ENCODE measurements at places on chromosomes 6 and 20. TPM values are rescaled to one million over a fixed set of nuclear protein-coding genes. Genes with fewer than 3 reads are reported as not detected.

Gene CAGE1
- total RNA-seq, result not detected

- DNase-seq, result no peak
Measured at GRCh38 chr6:109498936-109499335, 15.9 kb upstream of the ZBTB24 start.

Gene DLGAP4
- total RNA-seq, result 24.0 TPM

- no peak for DNase-seq
Measured at GRCh38 chr6:113375950-113376846, 480.9 kb upstream of the MARCKS start.

Gene PPARD
- total RNA-seq, result 7.2 TPM

- DNase-seq, result no peak
Measured at GRCh38 chr20:11438412-11438811, 479.3 kb upstream of the BTBD3 start.

GRCh38 chr20:38392356-38392755 is 42.8 kb downstream of the SNHG17 start:
- DNase-seq, result no peak

Gene MAPK13
- 2.6 TPM for total RNA-seq

DNA sequence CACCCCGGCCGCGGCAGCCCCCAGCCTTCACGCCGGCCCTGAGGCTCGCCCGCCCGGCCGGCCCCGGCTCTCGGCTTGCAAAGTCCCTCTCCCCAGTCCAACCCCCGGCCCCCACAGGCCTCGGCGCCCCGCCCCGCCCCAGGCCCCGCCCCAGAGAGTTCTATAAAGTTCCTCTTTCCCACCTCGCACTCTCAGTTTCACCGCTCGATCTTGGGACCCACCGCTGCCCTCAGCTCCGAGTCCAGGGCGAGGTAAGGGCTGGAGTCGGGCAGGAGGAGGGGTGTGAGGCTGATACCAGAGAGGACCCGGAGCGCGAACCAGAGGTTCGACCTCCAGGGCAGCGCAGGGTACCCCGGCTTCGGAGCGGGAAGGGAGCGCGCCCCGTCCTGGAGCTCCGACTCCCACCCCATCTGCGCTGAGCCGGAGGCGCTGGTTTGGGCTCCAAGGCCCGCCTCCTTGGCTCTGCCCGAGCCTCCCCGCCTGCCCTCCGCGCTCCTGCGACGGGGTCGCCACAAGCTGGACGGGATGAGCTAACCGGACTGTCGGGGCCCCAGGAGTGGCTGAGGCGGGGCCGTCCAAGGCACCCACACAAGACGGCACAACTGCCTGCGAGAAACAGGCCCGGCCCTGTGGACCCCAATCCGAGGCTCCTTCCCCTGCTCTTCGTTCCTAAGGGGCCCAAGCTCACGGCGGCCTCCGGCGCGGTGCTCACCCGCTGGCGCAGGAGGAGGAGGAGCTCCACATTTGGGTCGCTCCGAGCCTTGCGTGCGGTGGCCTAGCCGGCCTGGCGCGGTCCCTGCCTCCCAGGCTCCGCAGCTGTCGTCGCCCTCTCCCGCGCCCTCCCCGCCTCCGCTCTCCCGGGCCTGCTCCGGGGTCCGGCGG is at the start of gene IRF4:
IRF4 (plus strand) TSS at position 194 of the 882 bp plus-strand sequence. CDS start 1,401 bp downstream, outside the sequence.
- DNase-seq, result no peak

GRCh38 chr20:59134182-59134581 is 29.4 kb upstream of the ZNF831 start:
- no peak for DNase-seq

GRCh38 chr20:50728486-50728980 is 2.8 kb upstream of the PARD6B start:
- DNase-seq, result peak; percentile 15

GRCh38 chr6:82381278-82381677 is 17.7 kb downstream of the TPBG start:
- no peak for DNase-seq

Gene MCM9
- 33.4 TPM for total RNA-seq

DNA sequence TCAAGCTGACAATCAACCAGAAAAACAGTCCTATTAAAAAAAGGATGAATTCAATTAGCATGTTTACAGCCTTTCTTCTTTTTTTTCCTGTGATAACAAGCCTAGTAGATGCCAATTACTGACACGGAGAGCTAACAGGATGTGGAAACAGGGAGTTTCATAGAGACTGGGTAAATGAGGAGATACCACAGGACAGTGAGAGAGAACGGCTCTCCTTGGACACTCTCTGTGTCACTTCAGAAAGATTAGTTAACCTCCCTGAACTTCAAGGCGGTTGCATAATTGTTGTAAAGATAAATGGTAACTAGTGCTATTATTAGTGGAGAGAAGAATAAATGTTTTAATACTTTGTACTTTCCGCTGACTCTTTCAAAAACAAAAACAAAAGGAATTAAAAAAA is 14.8 kb downstream of the SLC17A5 start:
- DNase-seq, result no peak

Gene ZC2HC1B
- not detected for total RNA-seq

GRCh38 chr20:4437131-4437530 is 284.6 kb upstream of the PRND start:
- DNase-seq, result no peak

- DNase-seq, result no peak
Measured at GRCh38 chr6:157263881-157264397, 59.4 kb downstream of the TMEM242 start.

DNA sequence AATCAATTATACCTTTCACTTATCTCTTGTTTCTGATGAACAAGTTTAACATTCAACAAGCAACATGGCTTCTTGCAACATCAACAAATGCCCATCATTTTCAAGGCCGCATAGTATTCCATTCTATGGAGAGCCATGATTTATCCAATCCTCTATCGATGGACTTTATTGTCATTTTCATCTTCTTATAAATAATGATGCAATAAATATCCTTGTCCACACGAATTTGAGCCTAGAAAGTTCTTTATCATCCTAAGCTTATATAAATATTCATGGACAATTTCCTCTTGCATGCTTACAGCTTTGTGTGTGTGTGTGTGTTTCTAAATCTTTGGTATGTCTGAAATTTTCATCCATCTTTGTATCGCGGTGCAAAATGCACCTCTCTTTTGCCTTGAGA is 29.1 kb downstream of the TOX2 start:
- no peak for DNase-seq

Gene ELOVL2
- 11.1 TPM for total RNA-seq

Gene CDH26
- total RNA-seq, result 3.1 TPM

Gene C6orf141
- 6.1 TPM for total RNA-seq

Gene DPPA5
- not detected for total RNA-seq

GRCh38 chr6:2626401-2626800 is 124.3 kb downstream of the MYLK4 start:
- no peak for DNase-seq

Gene MLN
- total RNA-seq, result not detected

GRCh38 chr6:153051801-153052200 is 49.3 kb upstream of the MTRF1L start:
- no peak for DNase-seq

Gene HRH3
- not detected for total RNA-seq

Gene FOXA2
- not detected for total RNA-seq

- DNase-seq, result no peak
Measured at GRCh38 chr6:91013511-91013910, 426.6 kb upstream of the MAP3K7 start.

DNA sequence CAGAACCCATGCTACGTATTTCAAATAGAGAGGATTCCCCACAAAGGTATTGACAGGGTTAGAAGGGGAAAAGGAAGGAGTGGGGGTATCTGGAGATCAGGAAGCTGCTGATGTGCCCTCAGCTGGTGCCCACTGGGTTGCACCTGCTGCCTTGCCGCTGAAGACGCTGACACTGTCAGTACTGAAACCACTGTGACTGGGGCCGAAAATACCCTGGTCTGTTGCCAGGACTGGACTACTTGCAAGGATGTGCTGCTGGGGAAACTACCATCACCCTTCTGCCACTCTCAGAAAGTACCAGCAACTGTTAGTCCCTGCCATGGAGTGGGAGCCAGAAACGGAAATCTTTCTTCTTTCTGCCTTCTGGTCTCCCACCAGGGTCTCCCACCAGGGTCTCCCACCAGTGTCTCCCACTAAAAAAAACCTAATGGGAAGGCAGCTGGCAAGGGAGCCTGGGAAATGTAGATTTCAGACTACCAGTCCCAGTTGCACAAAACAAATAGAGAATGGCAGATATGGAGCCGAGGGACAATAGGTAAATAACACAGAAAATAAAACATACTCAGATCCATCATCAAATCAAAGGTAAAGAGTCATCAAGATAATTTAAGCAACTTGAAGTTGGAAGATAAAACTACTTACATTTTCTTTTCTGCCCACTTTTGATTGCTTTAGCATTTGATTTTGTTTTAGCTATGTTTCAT is 204.8 kb downstream of the TPBG start:
- no peak for DNase-seq

Gene HLA-DRB5
- total RNA-seq, result 8.8 TPM

GRCh38 chr6:26019967-26020328 is 57.3 kb downstream of the TRIM38 start:
- no peak for DNase-seq

DNA sequence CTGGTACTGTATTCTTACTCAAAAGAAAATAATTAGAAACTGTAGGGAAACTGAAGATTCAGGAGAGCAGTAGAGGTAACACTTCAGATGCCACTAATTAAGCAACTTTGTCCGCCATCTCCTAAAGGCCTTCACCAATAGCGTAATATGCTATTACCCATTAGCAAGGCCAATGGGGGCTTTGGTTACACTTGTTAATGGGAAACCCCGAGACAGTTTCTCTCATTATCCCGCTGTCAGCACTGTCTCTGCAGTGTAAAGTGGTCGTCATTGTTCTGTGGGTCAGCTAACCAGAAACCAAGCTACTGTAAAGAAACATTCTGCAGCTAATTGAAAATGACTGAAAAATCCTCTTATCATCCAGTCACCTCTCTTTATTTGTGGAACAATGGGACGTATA is 468.0 kb upstream of the POU3F2 start:
- no peak for DNase-seq

- no peak for DNase-seq
Measured at GRCh38 chr6:52130440-52130839, 43.0 kb upstream of the PKHD1 start.

Gene BMP6
- total RNA-seq, result 11.1 TPM

DNA sequence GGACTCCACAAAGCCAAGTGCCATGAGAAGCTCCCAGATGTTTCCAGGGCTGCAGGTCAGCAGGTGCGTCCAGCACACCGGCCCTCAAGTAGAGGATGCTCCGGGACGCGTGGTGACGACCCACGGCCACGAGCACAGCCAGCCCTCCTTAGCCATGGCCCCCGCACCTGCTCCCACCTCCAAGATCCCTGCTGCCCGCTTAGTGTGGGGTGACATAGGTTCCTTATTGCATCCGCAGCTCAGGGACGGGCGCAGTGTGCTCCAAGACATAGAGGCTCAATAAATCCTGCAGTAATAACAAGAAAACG is 138.1 kb upstream of the RPS6KA2 start:
- DNase-seq, result no peak

DNA sequence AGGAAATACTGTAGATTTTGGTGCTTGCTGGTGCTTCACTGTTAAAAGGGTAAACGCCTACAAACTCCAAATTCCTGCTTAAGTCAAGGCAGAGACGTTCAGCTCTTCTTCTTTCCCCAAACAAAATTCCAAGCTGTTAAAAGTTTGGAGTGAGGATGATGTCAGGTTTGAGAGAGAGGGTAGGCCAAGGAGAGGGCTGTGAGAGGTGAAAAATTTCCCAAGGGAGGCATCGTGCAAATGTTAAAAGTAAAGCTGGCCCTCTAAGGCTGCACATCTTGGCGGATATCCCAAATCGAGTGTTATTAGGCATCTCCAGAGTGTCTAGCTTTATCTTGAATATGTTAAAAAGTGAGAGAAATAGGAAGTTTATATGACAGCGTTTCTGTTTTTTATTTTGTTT is 651.8 kb downstream of the QKI start:
- DNase-seq, result no peak

Gene C6orf15
- total RNA-seq, result 0.59 TPM

GRCh38 chr20:46546936-46547335 is 3.5 kb downstream of the OCSTAMP start:
- no peak for DNase-seq

- no peak for DNase-seq
Measured at GRCh38 chr6:157430834-157431233, 49.8 kb downstream of the ZDHHC14 start.

Gene PLAGL2
- total RNA-seq, result 7.6 TPM

Gene SLC25A27
- 37.4 TPM for total RNA-seq

DNA sequence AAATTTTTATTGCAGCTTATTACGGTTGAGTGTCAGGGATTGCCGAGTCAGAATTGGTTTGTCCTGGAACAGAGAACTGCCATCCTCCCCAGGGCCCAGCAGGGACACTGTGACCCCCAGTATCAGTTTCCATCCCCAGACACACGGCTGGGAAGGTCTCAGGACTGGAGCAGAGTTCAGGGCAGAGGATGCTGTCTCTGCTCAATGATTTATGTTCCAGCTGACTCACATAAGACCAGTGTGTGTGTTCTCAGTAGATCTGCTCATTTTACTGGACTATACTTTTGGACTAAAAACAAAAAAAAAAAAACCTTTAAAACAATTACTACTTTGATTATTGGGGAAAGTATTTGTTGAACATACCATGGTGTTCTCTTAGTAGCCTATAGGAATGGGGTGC is 44.2 kb downstream of the FNDC1 start:
- DNase-seq, result no peak
